GM13976 (cell line): ENCODE measurements at places on chromosomes 12 and 14.

DNA sequence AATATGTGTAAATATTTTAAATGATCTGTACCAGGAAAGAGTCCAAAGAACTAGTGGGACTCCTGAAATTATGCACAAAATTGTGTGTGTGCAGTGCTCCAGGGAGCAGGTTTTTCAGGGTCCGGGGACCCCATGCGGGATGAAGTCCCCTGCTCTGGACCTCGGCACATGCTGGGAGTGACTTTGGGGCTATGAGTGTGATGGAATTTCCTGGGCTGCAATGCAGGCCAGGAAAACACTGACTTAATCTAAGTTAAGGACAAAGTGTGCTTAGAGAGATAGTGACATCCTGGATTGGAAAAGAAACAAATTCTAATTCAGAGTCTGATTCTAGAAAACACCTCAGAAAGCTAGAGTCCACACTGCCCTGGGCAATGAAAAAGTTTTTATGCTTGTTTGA, 6.2 kb upstream of the MYH6 start:
- no peak for DNase-seq

DNA sequence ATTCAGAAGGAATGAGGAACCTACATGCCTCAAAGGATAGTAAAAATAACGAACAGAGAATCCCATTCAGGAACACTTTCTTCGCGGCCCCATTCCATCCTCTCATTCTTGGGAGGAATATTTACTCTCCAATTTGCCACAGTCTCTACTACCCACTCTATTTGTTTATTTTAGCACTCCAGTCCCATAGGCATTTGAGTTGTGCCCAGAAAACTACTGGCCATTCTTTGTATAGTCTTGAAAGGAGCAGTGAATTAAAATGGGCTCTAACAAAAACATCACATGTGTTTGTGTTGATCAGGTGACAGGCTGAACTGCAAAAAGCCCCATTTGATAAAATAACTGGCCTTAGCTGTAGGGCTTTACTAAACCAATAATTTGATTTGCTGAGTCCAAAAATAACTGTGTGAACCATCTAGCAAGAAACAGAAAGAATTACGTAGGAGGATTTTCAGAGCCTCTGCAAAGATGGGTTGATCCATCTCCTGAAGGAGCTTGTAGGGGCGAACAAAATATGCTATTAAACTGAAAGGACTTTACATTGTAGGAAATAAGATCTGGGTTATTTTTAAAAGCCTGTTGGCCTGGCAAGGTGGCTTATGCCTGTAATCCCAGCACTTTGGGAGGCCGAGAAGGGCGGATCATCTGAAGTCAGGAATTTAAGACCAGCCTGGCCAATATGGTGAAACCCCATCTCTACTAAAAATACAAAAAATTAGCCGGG, 142.3 kb upstream of the CPNE8 start:
- DNase-seq = no peak

DNA sequence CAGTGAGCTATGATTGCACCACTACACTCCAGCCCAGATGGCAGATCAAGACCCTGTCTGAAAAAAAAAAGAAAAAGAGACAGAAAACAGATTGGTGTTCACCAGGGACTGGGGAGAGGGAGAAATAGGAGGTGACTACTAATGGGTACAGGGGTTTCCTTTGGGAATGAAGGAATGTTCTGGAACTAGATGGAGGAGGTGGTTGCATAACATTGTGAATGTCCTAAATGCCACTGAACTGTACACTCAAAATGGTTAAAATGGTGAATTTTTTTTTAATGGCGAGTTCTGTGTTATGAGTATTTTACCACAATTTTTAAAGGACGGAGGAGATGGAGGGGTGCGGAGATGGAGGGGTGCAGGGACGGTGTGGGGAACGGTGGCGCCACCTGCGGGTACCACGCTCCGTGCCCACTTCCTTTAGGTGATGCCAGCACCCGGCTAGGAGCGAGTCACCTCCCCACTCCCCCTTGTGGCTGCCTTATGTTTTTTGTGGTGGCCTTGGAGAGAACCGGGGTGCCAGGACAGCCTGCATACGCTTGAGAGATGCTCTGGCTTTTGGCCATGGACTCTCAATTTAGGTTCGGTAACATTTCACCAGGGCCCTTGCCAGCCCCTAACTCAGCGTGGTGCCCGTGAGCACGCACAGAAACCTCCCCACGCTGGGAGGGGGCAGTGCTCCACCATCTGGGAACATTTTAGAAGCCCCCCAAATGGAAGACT, 16.1 kb downstream of the UBC start:
- DNase-seq = peak; percentile 72

GRCh38 chr12:19938031-19938430, 430.3 kb upstream of the PDE3A start:
- no peak for DNase-seq

GRCh38 chr14:73227812-73228781, 9.2 kb upstream of the PAPLN start:
- no peak for DNase-seq

DNA sequence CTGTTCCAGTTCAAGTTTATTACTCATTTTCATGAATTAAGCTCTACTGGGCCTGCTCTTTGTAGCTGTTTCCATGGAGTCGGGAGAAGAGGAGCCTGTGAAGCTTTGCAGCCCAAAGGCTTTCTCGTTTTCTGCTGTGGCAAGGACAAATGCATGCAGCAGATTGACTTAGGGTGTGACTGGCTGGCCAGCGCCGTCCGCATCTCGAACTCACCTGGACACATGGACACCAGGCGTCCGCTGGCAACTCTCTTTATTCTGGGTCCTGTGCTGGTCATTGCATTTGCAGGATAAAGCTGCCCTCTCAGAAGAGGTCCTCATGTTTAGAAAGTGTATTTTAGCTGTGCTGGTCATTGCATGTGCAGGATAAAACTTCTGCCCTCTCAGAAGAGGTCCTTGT, 350.4 kb downstream of the TMEM121 start:
- DNase-seq = no peak

DNA sequence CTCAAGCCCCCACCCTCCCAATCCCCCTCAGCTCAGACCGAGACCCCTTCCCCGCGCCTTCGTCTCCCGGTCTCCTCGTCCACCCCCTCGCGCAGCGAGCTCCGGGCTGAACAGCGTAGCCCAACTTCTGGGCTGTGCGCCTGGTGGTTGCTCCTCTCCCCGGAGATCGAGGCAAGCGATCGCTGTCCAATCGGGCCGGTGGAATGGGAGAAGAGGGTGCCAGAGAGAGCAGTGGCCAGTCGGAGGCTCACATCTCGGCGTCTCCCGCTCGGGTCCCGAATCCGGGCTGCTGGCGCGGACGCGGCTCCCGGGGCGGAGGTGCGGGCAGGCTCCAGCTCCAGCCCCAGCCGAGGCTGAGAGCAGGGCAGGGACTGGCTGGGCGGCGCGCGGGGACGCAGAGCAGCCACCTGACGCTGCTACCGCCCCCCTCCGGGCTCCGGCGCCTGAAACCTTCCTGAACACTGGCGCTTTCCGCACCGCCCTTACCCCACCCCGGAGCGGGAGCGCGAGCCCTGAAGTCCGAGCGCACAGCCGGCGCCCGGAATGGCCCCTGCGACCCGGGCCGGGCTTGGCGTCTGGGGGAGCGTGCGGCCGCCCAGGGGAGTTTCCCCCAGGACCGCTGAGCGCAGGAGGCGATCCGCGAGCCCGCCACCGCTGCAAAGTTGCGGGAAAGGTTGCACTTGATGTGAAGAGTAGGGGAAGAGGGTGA, 508 bp upstream of the KCNH5 start:
- DNase-seq = no peak

GRCh38 chr12:49819786-49820185, 8.4 kb downstream of the NCKAP5L start:
- DNase-seq = no peak

DNA sequence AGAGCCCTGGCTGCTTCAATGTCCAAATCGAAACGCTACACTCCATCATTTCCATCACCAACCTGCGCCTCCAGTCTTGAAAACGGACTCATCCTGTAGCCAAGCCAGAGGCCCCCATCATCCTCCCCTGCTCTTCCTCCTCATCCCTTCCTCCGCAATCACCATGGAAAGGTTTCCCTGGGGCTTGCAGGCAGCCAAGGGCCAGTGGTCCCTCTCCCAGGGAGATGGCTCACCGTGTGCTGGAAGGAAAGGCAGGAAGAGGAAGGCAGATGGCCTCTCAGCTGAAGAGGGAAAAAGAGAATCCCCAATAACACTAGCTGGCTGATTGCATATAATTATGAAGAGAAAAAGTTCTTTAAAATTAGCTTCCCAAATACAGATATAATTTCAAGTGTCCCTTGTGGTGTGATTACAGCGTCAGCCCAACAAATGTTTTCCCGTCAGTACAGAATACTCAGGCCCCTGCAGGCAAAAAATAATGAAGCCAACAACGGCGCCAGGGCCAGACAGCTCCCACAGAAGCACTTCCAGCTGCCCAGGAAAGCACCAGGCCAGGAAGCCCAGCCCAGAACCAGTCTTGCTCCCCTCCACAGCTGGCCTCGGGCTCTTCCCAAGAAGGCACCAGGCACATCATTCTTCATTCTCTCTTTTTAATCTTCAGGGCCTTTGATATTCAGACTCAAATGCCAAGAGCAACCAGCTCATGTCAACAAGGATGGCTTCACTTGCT, 24.7 kb downstream of the ITPK1 start:
- DNase-seq = no peak
